ENCODE measurements at places on chromosomes 1 and 21.

DNA sequence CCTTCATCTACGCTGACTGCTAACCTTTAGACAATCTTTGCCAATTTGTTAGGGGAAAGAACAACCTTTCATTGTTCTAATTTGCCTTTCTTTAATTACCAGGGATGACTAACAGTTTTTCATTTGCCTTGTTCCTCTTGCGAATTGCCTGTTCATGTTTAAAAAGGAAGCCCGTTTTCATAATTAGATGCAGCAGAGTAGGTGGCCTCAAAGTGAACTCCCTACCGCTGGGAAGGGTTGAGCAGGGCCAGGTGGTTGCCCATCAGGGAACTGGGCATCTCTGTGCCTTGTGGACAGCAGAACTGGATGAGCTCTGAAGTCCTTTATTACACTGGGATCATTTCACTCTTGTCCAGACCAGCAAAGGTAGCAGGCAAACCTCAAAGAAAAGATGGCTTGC is 59.0 kb downstream of the HIVEP3 start:
- DNase-seq, result no peak

GRCh38 chr1:172500207-172500606 is 32.7 kb upstream of the SUCO start:
- no peak for DNase-seq

DNA sequence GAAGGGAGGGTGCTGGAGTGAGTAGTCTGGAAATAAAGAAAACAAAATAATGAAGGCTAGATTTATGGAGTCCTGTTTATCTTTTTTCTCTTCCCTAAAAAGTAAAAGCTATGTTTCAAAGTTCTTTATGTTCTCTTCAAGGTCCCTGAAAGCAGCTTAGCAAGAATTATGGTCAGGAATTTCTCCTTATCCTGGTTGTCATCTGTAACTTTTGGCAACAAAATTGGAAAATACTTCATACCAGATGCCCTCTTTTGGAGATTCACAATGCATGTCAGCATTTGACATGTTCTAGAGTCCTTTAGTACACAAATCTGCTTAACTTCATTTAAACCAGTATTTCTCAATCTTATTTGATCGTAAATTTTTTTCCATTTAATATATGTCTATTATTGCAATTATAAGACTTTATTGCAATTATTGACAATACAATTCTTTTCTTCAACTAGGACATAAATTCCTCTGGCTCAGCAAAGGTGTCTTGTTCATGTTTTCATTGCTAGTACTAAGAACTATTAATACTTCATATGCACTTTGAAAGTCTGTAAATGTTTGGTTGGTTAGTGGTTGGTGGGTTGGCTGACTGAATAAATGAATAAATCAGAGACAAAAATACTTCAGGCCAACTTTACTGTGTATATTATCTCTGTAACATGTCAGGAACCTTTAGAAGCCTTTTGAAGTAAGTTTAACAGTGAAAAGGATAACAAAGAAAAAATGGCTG is 101.5 kb downstream of the ATP1B1 start:
- DNase-seq, result no peak

- DNase-seq, result no peak
Observed at GRCh38 chr1:3097861-3098260, 28.9 kb downstream of the PRDM16 start.

DNA sequence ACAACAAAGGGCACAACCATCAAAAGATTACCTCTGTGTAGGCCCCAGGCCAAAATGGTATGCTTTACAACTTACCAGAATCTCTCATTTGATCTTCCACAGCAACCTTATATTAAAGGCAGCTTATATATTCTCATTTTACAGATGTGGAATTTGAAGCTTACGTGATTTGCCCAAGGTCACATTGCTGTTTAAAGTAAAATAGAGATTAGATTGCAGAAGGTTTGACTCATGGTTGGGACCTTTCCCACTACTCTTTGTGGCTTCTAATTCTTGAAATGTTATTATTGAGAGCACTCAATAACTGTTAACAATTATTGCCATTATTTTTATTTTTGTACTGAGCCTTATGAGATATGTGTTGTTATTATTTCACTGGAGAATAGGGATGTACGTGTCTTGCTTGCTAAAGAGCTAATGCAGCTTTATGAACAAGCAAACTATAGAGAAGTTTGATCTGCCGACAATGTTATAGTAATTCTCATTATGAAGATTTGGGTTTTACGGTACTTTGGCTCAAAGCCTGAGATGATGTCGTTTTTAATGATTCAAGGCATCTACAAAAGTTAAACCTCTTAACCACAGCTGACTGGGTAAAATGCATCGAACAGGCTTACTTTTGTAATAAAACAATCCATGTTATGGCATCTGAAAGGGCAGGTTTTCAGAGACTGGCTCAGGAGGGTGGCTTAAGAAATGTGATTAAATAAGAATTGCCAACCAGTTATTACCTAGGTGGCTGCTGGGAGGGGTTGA is 43.3 kb upstream of the TSNAX start:
- no peak for DNase-seq

- DNase-seq, result no peak
Observed at GRCh38 chr1:48493970-48494769, 22.2 kb upstream of the SPATA6 start.

DNA sequence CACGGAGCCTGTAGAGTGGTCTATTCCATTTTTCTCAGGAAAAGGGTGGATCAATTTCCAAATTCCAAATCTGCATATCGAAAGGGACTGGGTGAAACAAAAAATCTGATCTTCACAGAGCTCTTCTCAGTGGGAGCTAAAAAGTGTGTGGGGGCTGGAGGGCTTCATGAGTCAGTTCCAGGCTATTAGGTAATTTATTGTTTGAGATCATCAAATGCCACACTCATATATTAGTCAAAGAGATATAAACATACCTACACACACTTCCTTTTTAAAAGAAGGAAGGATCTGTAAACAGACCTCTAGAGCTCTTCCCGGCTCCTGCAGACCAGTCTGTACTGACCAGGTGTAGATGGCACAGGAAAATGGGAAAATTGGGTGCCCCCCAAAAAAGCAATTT is 175.4 kb downstream of the ZBTB18 start:
- DNase-seq, result no peak

All from stimulated activated CD8-positive, alpha-beta memory T cell treated with anti-CD3 and anti-CD28 coated beads, Interleukin-7, amount 100 ng/mL, for 1 hour (primary cell).